Brain microvascular endothelial cell (primary cell): ENCODE measurements at places on chromosomes 2 and 18.

GRCh38 chr2:200090683-200091082, 135.3 kb downstream of the MAIP1 start:
- no peak for DNase-seq

GRCh38 chr2:214671319-214671885, 138.1 kb downstream of the BARD1 start:
- DNase-seq: no peak

- no peak for DNase-seq
Measured at GRCh38 chr2:27074738-27075565, 3.5 kb upstream of the EMILIN1 start.

DNA sequence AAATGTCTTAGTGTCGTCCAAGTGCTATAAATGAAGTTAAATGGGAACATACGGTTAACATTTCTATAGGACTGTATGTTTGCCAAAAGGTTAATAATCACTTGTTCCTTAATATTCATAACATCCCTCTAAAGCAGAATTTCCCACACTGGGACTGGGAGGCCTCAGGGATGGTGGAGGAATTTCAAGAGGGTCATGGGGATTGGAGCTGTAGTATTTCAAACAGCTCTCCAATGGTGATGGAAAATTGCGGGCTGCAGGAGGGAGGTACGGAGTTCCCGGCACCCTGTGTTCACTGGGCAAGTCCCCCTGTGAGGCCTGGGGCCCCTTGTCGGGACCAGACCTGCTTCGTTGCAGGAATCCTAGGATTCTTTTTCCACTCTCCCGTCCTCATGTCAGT, 39.8 kb upstream of the CTAGE1 start:
- DNase-seq: no peak

GRCh38 chr2:30681022-30681421, 126.2 kb downstream of the CAPN13 start:
- DNase-seq: no peak

DNA sequence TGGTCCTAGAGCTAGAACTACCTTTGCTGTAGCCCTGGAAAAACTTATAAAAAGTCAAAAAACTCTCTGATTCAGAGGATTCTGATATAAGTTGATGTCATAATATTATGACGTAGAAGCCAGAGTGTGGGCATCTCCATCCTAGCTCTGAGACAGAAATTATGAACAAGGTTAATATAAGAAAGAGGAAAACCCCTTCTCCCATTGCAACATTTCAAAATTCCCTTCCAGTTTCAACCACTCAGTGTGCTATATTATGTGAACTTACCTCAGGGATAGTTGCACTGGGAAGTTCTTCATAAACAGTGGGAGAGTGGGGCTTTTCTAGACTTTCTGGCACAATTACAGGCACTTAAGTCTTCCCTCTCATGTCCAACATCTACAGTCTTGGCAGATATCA, 171.6 kb downstream of the PIK3C3 start:
- no peak for DNase-seq
